ENCODE measurements at places on chromosomes 16 and 17.

GRCh38 chr16:51119556-51119955 lies 31.5 kb downstream of the SALL1 start:
- DNase-seq, result no peak

GRCh38 chr17:30031214-30031869 lies 85.3 kb upstream of the NSRP1 start:
- no peak for DNase-seq

DNA sequence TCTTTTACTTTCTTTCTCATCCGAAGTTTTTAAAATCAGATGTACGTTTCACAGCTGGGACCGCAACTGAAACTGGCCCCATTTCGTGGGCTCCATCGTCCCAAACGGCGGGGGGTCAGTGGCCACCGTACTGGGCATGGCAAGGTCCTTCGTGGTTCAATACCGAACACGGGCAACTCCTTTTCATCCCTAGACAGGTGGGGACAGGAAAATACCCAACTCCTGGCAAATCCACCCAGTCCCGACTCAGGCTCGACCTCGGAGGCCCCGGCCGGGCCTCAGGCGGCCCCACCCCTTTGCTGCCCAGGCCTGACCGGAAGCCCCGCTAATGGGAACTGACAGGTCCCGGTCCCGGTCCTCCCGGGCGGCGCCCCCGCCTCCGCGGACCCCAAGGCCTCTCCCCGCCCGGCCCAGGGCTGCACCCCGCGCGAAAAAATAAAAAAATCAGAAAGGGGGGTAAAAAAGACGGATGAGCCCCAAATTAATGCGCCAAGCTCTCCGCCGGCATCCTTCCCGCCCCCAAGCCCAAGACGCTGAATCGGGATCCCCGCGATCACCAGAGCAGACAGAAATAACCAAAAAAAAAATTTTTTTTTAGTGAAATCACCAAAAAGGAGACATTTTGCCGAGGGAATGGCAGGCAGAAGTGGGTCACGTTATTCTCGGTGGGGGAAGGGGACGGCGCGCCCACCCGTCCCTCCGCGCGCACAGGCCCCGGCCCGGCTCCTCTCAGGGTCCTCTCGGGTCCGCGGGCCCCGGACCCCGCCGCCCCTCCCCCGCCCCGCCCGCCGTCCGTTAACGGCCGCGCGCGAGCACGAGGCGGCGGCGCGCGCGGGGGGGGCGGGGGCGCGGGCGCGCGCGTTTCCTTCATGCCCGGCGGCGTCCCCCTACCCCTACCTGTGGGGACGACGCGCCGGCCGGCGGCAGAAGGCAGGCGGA lies 562 bp downstream of the ZC3H7A start:
- DNase-seq, result no peak

- no peak for DNase-seq
Observed at GRCh38 chr17:7191069-7191468, 11.9 kb upstream of the ASGR1 start.

DNA sequence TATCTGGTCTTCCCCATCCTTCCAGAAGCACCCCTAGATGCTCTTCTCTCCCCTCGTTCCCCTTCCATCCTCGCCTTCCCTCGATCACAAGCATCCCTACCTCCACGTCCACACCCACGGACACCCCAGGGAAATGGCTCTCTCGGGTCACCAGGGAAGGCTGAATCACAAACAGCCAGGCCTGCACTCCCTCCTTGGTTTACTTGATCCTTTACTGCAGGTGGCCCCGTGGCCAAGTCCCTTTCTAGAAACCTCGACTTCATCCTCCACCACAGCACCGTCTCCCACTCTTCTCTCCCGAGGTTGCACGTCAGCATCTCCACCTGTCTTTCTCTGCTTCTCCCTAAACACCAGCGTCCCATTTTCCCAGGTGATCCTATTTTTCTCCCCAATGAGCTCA lies 6.5 kb upstream of the RBFOX3 start:
- no peak for DNase-seq

- no peak for DNase-seq
Observed at GRCh38 chr16:11309895-11310633, 28.9 kb upstream of the PRM1 start.

DNA sequence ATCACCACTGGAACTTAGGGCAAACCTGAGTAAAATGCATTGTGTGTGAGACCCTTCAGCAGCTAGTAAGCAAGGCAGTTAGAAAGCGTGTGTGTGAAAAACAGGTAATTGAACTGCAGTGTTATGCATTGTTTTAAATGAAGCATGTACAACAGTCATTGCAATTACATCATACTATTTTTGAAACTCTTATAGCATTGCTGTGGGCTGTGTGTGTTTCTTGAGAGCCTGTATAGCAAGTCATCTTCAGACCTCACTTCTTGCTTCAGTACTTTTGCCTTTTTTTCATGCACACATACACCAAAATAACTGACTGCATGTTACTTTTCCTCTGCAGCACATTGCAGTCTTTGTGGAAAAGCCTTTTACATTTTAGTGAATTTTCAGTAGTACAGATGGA lies 19.2 kb downstream of the PTRH2 start:
- no peak for DNase-seq

DNA sequence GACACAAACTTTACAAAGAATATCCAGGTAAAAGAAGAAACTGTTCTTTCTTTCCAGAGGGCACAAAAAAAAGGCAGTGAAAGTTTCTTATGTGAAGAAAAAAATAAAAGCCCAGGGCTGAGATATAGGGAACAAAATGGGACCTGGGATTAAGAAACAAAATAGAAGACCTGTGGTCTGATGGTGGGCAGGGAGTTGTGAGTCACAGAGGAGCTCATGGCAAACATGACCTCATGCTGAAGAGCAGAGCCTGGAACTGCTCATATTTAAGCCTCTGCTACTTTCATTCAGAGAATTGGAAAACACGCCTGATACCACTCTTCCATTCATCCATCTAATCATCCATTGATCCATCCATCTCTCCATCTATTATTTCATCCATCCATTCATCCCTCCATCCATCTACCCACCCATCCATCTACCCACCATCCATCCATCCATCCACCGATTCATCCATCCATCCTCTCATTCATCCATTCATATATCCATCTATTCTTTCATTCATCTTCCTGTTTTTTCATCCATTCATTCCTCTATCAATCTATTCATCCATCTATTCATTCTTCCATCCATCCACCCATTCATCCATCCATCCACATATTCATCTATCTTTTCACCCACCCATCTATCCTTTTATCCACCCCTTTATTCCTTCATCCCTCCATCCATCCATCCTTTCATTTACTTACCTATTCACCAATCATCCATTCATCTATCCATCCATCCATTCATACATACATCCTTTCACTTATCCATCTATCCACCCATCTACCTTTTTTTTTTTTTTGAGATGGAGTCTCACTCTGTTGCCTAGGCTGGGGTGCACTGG lies 30.0 kb downstream of the WFDC1 start:
- DNase-seq, result no peak

DNA sequence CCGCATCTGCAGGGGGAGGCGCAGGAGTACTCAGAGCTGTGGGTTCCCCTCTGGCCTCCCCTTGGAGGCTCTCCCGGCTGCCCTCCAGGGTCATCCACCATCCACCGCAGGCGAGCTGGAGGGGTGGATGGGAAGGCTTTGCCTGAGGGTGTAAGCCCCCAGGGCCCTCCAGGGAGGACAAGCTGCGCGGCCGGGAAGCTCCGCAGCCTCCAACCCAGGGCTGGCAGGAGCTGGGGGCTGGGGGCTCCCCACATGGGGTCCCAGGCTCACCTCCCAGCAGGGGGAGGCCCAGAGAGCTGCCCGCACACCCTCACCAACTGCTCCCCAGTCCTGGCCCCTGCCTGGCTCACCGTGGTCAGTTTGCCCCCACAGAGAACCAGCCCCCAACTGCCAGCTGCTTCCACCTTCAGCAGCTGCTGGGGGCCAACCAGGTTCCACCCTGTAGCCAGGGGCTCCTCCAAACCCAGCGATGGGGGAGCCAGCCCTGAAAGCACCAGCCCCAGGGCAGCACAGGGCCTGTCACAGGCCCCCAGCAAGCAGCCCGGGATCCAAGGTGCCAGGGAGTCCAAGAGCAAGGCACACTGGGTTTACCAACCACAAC lies 19.8 kb upstream of the CHMP6 start:
- DNase-seq, result no peak

DNA sequence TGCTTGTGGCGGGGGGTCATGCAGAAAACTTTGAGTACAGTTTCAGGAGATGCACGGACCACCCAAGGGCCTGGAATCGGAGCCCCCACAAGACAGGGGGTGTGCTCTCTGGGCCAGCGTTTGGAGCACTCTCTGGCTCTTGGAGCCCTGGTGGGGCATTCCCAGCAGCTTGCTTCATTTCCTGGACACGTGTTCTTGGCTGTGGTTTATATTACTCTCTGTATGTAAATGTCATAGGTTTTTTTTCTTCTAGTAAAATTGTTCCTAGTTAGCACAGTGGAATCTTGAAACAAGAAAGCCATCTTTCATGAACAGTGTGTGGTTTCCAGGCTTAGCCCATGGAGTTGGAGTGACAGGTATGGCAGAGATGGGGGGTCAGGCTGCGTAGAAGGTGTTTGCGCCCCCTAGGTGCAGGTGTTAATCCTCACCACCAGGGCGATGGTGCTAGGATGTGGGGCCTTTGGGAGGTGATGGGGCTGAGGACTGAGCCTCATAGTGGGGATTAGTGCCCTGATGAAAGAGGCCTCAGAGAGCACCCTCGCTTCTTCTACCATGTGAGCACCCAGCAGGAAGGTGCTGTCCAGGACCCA lies 79.8 kb downstream of the JPH3 start:
- no peak for DNase-seq

- no peak for DNase-seq
Observed at GRCh38 chr17:40963838-40964237, 2.9 kb downstream of the KRT39 start.

DNA sequence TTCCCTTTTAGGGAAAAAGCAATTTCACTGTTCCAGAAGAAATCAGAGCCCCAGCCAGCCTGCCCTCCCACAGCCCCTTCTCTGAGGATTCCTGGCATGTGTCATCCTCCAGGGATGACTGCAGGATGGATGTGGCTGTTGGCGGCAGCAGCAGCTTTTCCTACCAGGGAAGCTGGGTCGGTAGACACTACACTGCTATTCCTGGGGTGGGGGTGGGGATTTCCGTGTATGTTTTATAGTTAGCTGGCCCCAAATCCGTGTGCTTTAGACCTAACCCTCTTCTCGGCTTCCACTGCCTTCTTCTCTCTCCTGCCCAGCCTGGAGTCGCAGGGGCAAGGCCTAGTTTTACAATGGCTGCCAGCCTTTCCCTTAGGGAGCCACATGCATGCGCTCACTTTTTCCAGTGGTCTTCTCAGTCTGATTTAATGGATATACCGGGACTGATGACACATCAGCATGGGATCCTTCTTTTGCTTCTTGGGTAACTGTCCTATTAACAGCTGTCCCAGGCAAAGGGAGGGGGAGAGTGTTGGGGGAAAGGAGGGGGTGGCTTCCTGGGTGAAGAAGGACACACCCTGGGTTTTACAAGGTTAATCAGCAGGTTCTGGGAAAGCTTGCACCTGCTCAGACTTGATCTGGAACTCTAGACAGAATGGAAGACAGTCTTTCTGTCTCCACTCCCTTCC lies 2.7 kb upstream of the NFE2L1 start:
- DNase-seq, result no peak

Measured in stimulated activated CD8-positive, alpha-beta memory T cell treated with anti-CD3 and anti-CD28 coated beads, Interleukin-2, amount 100 ng/mL, for 1 hour (primary cell).